ENCODE measurements at places on chromosomes 1 and 21.

- DNase-seq: no peak
These were observed 118.5 kb downstream of the ZMYM4 start for GRCh38 chr1:35386959-35387358.

- DNase-seq: no peak
These were observed 598 bp upstream of the ADIPOR1 start for GRCh38 chr1:202958544-202959275.

DNA sequence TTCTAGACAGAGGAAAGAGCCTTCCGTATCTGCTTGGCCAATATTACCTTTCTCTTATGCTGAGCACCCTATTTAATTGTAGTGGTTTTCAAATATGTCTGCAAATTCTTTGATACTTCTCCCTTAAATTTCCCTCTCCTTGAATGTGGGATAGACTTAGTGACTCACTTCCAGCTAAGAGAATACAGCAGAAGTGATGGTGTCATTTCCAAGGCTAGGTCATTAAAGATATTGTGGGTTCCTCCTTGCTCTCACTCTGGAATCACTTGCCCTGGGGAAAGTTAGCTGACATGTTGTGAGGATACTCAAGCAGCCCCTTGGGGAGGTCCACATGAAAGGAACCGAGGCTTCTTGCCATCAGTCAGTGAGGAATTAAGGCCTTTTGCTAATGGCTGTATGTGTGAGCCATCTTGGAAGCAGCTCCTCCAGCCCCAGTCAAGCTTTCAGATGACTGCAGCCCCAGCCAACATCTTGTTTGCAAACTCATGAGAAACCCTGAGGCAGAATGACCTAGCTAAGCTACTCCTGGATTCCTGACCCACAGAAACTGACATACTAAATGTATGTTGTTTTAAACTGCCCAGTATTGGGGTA is 8.1 kb upstream of the CITED4 start:
- DNase-seq: peak; percentile 30

GRCh38 chr21:45294509-45295291 is 7.0 kb upstream of the POFUT2 start:
- peak; percentile 98 for DNase-seq

DNA sequence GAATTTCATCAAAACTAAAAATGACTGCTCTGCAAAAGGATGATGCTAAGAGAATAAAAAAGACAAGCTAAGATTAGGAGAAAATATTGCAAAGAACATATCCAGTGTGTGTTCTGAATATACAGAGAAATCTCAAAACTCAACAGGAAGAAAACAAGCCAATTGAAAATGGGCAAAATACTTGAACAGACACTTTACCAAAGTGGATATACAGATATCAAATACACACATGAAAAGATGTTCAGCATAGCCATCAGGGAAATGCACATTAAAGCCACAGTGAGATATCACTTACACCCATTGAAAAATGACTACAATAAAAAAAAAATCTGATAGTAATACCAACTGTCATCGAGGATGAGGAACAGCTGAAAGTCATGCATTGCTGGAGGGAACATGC is 21.3 kb downstream of the PRMT2 start:
- no peak for DNase-seq

GRCh38 chr1:91325456-91325855 is 79.2 kb downstream of the HFM1 start:
- DNase-seq: no peak

GRCh38 chr1:248873409-248873992 is 14.6 kb upstream of the ZNF692 start:
- peak; percentile 93 for DNase-seq

GRCh38 chr1:100065183-100065968 is 67.4 kb downstream of the SASS6 start:
- no peak for DNase-seq
